Kidney (tissue), 22 donors: ENCODE measurements at places on chromosomes 3 and 15.
A peak's percentile ranks its signal among the peaks of the same experiment; 100 is the strongest.

DNA sequence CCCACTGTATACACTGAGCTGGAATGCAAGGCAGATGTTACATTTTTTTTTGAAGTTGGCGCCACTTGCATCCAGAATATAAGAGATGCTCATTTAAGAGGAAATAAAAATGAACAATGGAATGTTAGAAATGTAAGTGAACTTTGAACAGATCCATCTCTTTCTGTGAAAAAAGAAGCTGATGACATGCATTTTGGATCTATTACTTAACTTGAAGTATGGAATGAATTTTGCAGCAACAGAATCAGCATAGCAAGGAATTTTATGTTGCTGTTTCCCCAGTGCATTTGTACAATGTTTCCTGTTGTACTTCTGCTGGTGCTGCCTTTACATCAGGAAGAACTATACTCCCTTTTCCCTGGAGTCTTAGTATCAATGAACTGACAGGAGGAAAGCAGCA is 178.2 kb downstream of the LSAMP start:
- no peak for DNase-seq
- H3K36me3 ChIP-seq, result no peaks in the 10 kb centered on the region
- H3K27me3 ChIP-seq, result no peaks in the 10 kb centered on the region
- no peak overlapping the region for H3K4me3 ChIP-seq
- no peaks in the 10 kb centered on the region for H3K4me1 ChIP-seq
- H3K27ac ChIP-seq, result no peak overlapping the region

GRCh38 chr3:20510396-20510795 is 324.4 kb upstream of the SGO1 start:
- H3K27ac ChIP-seq, result no peak overlapping the region
- H3K4me3 ChIP-seq, result no peak overlapping the region
- H3K4me1 ChIP-seq, result no peaks in the 10 kb centered on the region
- H3K27me3 ChIP-seq, result no peaks in the 10 kb centered on the region
- DNase-seq, result no peak

DNA sequence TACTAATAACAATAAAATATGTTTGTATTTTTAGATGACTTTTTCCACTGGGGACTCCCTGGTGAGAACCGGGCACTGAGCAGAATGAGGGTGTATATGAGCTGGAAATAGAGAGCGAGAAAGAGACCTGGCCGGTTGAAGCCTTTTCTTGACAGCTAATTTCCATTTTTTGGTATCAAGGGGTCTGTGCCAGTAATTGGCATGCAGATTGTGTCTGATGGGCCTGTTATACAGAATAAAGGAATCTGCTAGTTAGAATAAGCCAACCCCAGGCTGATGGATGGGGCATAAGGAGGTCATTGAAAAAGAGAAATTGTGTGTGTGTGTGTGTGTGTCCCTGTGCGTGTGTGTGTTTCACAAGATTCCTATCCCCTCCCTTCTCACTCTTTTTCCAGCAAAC is 83.9 kb downstream of the IL20RB start:
- H3K4me1 ChIP-seq, result no peaks in the 10 kb centered on the region
- H3K4me3 ChIP-seq, result no peak overlapping the region
- H3K27ac ChIP-seq, result no peak overlapping the region
- H3K36me3 ChIP-seq, result no peaks in the 10 kb centered on the region

DNA sequence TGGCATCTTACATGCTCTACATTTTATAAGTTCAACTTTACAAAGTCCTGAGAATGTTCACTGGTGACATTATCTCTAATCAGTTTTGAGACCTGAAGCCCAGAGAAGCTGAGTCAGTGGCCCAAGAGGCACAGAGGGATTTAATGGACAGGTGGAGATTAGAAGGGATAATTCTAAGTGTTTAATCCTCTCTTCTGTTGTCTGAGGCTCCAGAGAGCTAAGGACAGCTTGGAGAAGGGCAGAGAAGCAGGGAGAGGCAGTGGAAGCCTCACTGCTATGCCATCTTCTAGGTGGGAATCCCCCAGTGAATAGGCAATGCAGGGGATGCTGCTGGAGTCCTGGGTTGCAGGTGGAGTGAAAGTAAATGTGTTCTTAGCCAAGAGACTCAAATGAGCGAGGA is 369.4 kb upstream of the SLCO3A1 start:
- no peaks in the 10 kb centered on the region for H3K27me3 ChIP-seq
- no peak for DNase-seq
- no peak overlapping the region for H3K4me3 ChIP-seq
- no peak overlapping the region for H3K27ac ChIP-seq

GRCh38 chr3:146222204-146223046 is 28.5 kb downstream of the PLSCR4 start:
- H3K27ac ChIP-seq, result peak overlapping the region; percentile 86
- DNase-seq, result peak; percentile 23
- peaks cover 4% of the 10 kb centered on the region for H3K4me1 ChIP-seq
- no peaks in the 10 kb centered on the region for H3K36me3 ChIP-seq
- no peaks in the 10 kb centered on the region for H3K27me3 ChIP-seq
- peak overlapping the region; percentile 4 for H3K4me3 ChIP-seq

DNA sequence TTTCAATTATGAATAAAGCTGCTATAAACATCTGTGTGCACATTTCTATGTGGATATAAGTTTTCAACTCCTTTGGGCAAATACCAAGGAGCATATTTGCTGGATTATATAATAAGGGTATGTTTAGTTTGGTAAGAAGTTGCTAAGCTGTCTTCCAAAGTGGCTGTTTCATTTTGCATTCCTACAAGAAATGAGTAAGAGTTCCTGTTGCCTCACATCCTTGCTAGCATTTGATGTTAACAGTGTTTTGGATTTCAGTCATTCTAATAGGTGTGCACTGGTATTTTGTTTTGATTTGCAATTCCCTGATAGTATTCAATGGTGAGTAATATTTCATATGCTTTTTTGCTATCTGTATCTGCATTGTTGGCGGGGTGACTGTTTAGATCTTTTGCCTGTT is 120.7 kb upstream of the MDFIC2 start:
- DNase-seq, result no peak
- no peaks in the 10 kb centered on the region for H3K27me3 ChIP-seq
- H3K27ac ChIP-seq, result no peak overlapping the region

DNA sequence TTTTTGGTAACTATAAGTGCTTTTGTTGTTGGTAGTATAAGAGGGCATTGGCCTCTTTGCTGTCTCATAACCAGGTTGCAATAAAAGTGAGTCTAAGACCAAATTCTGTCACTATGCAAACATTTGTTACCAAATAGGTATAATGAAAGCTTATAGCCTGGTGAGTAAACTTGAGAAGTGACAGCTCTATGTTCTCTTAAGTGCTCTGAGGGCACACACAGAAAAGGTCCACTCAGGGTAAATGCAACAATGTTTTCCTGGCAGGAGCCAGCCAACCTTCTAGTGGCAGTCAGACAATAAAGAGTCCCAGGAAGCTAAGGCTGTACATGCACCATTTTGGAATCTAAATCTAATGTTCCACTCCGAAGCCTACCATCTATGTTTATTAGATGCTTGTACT is 262.1 kb upstream of the TGFBR2 start:
- H3K36me3 ChIP-seq, result no peaks in the 10 kb centered on the region
- H3K4me3 ChIP-seq, result no peak overlapping the region
- no peaks in the 10 kb centered on the region for H3K27me3 ChIP-seq

DNA sequence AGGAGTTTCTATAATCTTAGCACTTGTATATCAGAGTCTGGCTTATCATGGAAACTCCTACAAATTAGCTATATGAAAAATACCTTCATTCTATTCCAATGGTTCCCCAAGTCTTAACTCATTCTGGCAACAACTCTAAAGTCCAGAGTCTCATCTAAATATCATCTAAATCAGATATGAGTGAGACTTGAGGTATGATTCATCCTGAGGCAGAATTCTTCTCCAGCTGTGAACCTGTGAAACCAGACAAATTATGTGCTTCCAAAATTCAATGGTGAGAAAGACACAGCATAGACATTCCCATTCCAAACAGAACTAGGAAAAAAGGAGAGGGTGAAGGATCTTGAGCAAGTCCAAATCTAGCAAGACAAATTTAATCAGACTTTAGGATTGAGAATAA is 138.8 kb downstream of the THRB start:
- no peak overlapping the region for H3K27ac ChIP-seq
- no peaks in the 10 kb centered on the region for H3K27me3 ChIP-seq
- H3K36me3 ChIP-seq, result no peaks in the 10 kb centered on the region
- H3K4me3 ChIP-seq, result no peak overlapping the region
- peaks cover 2% of the 10 kb centered on the region for H3K4me1 ChIP-seq

DNA sequence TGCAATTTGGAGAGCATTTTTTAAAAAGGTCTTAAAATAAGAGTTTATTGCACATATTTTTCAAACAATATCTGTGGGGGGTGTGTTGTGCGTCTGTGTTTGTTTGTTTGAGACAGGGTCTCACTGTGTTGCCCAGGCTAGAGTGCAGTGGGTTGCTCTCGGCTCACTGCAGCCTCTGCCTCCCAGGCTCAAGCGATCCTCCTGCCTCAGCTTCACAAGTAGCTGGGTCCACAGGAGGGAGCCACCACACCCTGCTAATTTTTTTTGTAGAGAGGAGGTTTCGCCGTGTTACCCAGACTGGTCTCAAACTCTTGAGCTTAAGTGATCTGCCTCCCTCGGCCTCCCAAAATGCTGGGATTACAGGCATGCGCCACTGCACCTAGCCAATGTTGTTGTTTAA is 2.7 kb downstream of the MLF1 start:
- H3K27ac ChIP-seq, result no peak overlapping the region
- no peak for DNase-seq
- no peaks in the 10 kb centered on the region for H3K36me3 ChIP-seq
- no peak overlapping the region for H3K4me3 ChIP-seq
- no peaks in the 10 kb centered on the region for H3K4me1 ChIP-seq
- no peaks in the 10 kb centered on the region for H3K27me3 ChIP-seq

- no peak overlapping the region for H3K4me3 ChIP-seq
- no peak overlapping the region for H3K27ac ChIP-seq
- H3K4me1 ChIP-seq, result no peaks in the 10 kb centered on the region
- no peaks in the 10 kb centered on the region for H3K27me3 ChIP-seq
- no peaks in the 10 kb centered on the region for H3K36me3 ChIP-seq
- peak; percentile 55 for DNase-seq
Measured at GRCh38 chr3:120177151-120177550, 82.9 kb upstream of the GSK3B start.

DNA sequence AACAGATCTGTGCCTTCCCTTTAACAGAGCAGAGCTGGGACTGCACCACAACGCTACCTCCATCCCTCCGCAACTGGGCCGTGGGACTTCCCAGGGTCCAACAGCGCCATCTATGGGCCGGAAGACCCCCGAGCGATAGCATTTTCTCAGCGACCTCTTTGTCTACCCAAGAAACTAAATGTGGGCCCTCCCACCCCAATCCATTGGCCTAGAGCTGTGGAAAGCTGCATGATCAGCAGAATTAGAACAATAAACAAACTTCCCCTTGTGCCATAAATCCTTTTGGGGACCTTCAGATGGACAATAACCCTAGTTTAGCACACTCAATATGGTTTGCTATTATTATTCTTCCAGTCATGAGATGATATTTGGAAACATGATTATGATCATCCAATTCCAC is 74.8 kb upstream of the NTRK3 start:
- no peaks in the 10 kb centered on the region for H3K4me1 ChIP-seq
- H3K27ac ChIP-seq, result no peak overlapping the region
- no peaks in the 10 kb centered on the region for H3K27me3 ChIP-seq
- H3K36me3 ChIP-seq, result no peaks in the 10 kb centered on the region
- H3K4me3 ChIP-seq, result no peak overlapping the region
- peak; percentile 56 for DNase-seq

DNA sequence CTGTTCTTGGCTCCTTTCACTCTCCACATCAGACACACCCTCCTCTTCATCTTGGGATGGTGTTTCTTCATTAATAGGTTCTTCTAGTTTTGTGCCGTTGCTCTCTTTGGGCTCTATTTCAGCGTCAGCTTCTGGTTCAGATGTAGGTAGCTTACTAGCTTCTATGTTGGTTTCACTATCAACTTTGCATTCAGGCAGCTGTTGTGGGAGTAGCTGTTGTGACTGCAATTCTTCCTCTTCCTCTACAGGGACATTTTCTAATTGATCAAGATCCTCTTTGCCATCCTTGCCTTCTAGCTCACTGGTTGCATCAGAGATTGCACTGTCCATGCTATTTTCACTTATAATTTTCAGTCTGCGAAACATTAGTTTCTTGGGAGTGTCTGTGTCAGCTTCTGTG is 80.1 kb downstream of the SETD2 start:
- H3K27me3 ChIP-seq, result no peaks in the 10 kb centered on the region
- DNase-seq, result no peak
- no peaks in the 10 kb centered on the region for H3K4me1 ChIP-seq
- H3K4me3 ChIP-seq, result no peak overlapping the region
- H3K27ac ChIP-seq, result no peak overlapping the region

DNA sequence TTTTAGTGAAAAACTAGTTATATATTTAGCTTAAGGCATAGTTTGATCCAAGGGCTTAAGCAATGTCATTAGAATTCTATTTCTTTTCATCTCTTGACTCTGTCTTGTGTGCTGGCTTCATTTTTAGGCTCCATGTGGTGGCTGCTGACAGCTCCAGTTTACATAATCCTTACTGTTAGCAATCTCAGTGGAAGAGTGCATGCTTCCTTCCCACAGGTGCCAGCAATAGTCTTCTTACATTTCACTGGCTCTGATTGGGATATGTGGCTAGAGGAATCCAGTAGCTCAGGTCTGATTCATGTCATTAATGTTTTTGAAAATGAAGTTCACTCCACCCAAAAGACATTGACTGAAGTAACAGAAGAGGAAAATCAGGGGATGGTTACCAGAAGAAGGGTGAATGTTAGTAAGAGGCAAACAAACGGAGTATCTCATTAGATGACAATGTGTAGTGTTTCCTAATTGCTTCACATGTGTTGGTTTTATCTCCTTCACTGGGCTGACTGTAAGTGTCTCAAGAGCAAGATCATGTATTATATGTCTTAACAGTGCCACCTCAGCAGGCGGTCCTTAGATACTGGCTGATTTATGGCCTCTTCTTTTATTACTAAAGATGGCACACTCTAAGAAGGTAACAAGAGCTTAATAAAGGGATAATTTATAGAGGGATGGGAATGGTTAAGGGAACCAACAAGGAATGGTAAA is 25.6 kb upstream of the TCF12 start:
- H3K27ac ChIP-seq, result no peak overlapping the region
- no peaks in the 10 kb centered on the region for H3K36me3 ChIP-seq
- H3K27me3 ChIP-seq, result no peaks in the 10 kb centered on the region
- DNase-seq, result no peak
- H3K4me1 ChIP-seq, result peaks cover 7% of the 10 kb centered on the region

- H3K4me1 ChIP-seq, result no peaks in the 10 kb centered on the region
- H3K4me3 ChIP-seq, result no peak overlapping the region
- DNase-seq, result peak; percentile 14
Measured at GRCh38 chr15:79849789-79850188, 47.0 kb downstream of the MTHFS start.

DNA sequence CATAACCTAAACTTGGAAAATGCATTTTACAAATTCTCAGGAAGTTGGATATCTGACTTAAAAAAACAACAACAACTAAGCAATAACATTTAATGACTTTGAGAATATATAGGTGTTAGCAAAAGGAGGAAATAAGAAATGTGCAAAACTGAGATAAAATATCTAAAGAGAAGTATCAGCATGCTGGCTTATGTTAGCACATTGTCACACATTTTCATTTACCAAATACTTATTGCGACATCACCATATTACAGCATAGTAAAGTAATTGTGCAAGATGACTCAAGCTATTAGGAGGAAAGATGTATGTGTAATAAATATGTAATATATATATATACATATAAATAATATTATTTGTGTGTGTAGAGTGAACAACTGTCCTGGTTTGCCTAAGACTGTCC is 9.2 kb downstream of the PTX3 start:
- H3K36me3 ChIP-seq, result no peaks in the 10 kb centered on the region
- no peak overlapping the region for H3K4me3 ChIP-seq
- no peaks in the 10 kb centered on the region for H3K27me3 ChIP-seq
- H3K27ac ChIP-seq, result no peak overlapping the region
- no peak for DNase-seq

GRCh38 chr3:27533718-27534573 is 49.8 kb upstream of the SLC4A7 start:
- DNase-seq, result no peak
- no peak overlapping the region for H3K4me3 ChIP-seq
- H3K27ac ChIP-seq, result peak overlapping the region; percentile 15
- no peaks in the 10 kb centered on the region for H3K4me1 ChIP-seq
- H3K36me3 ChIP-seq, result no peaks in the 10 kb centered on the region
